ENCODE measurements at places on chromosomes 7 and 10.
A peak's percentile ranks its signal among the peaks of the same experiment; 100 is the strongest.

DNA sequence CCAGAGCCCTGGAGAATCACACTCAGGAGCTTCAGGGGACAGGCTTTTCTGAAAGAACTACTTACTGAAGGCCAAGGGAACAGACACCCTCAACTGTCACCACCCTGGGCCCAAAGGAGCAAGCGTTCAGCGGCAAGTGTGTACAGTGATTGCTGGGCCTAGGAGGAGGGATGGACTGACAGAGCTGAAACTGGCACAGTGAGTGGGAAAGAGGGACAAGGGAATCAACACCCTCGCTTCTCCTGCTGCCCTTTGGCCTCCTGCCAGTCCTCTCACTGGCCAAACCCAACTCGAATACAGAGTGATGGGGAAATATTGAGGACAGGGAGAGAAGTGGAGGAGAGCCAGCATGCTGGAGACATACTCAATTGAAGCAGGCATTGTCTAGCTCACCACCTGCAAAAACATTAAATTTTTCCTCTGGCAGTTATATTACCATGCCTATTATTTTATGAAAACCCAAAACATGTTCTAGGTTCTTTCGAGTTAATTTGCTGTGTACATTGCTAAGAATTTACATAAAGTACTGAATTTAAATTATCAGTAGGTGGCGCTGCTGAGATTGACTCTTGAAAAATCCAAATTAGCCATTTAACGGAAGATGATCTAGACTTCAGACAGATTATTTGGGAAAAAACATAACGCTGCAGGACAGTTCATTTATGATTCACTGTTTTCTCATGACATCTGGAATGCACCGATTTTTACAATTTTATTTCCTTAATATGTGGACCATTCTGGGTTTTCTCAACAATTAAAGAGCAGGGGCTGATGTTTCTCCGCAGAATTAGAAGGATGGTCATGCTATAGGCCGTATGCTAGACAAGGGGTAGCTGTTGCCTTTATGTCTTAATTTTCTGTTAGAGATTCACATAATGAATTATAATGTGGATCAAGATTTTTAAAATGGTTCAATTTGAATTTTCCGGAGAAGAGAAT lies 14.7 kb upstream of the TMEM236 start:
- peak; percentile 19 for DNase-seq

GRCh38 chr7:98203261-98203963 lies 7.8 kb upstream of the BHLHA15 start:
- no peak for DNase-seq

DNA sequence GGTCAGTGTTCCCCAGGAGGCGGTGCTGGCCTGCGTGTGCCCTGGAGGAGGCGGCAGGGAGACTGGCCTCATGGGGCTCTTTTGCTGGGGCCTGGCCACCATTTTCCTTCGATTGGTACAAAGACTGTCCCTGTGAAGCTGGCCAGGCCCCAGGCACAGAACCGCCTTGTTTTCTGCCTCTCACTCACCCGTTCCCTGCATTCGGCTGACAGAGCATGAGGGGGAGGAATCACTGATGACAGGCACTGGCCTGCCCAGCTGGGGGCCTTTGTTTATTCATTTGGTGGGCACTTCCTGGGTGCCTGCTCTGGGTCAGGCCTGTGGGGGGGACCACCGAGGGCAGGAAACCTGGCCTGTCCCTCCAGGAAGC lies 139.2 kb downstream of the FAM53B start:
- DNase-seq: no peak

- DNase-seq: peak; percentile 43
Observed at GRCh38 chr10:71268247-71268691, 50.8 kb upstream of the SLC29A3 start.

All from hindlimb muscle (tissue), 1 donor.